Hippocampal formation (tissue), 2 donors: ENCODE measurements at places on chromosomes 4 and X.

GRCh38 chr4:2834001-2834921 lies 9.4 kb upstream of the ADD1 start:
- DNase-seq, result no peak

DNA sequence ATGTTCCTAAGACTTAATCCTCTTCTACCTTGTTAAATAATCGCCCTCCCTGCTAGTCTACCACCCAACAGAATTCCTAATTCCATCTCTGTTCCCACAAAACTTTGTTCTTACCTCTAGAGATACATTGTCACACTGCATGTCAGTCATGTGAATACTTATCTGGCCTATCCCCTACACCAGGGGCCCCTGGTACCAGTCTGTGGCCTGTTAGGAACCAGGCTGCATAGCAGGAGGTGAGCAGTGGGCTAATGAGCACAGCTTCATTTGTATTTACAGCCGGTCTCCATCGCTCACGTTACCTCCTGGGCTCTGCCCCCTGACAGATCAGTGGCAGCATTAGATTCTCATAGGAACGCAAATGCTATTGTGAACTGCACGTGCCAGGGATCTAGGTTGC lies 73.9 kb downstream of the APBB2 start:
- no peak for DNase-seq

DNA sequence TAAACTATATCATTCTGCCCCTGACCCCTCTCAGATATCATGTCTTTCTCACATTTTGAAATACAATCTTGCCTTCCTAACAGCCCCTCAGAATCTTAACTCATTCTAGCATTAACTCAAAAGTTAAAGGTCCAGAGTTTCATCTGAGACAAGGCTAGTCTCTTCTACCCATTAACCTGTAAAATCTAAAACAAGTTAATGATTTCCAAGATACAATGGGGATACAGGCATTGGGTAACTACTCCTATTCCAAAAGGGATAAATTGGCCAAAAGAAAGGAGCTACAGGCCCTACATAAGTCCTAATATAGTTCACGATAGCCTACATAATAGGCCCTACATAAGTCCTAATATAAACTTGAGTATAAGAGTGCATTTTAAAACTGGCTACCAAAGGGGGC lies 18.9 kb downstream of the ADH6 start:
- DNase-seq, result no peak

DNA sequence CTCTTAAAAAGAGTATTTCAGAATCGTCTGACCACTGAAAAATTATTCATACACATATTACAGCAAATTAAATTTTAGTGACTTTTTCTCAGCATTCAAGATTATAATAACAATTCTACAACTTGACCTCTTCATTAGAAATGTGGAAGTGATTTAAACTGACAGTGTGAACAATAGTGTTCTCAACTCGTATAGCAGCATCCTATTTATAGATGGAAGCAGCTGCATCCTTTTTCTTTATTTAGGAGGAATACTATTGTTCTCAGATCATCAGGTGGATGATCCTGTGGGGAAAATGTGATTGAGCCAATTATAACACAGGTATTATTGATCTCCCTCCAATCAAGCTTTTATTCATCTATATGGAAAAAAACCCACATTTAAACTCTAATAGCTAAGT lies 56.7 kb downstream of the RAPGEF2 start:
- DNase-seq, result no peak

GRCh38 chr4:155688860-155689259 lies 22.2 kb downstream of the GUCY1A1 start:
- no peak for DNase-seq

DNA sequence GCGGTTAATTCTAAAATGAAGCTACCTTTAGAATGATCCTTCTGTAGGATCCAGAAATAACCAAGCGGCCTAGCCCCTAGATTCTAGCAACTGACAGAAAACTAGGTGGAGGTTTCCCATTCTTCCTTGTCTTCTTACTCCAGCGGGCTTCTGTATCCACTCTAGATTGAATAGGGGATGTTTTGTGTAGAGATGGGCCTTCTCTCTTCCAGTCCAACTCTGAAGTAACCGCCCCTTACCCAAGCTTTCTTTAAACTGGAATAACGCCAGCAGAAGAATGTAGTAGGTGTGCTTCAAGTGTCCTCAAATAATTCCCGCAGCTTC lies 386 bp upstream of the TMEM184C start:
- no peak for DNase-seq

- DNase-seq, result no peak
Measured at GRCh38 chrX:38805432-38806389, 4.5 kb downstream of the MID1IP1 start.

DNA sequence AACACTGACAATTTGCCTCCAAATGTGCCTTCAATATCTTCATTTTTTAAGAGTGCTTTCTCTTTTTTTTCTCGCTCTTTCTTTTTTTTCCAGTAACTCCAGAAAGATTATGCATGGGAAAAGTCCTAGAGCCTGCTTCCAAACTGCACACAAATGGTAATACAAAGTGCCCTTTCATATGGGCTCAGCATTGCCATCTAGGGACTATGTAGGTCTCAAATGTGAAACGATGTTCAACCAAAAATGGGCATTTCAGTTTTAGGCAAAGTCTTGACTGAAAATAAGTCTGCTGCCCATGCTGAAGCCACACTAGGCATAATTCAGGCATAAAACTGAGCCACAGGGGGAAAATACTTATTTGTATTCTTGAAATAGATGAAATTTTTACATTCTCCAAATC lies 65.6 kb downstream of the SYNPO2 start:
- peak; percentile 61 for DNase-seq

- DNase-seq, result peak; percentile 0
Measured at GRCh38 chr4:106809076-106809475, 227.0 kb downstream of the DKK2 start.

DNA sequence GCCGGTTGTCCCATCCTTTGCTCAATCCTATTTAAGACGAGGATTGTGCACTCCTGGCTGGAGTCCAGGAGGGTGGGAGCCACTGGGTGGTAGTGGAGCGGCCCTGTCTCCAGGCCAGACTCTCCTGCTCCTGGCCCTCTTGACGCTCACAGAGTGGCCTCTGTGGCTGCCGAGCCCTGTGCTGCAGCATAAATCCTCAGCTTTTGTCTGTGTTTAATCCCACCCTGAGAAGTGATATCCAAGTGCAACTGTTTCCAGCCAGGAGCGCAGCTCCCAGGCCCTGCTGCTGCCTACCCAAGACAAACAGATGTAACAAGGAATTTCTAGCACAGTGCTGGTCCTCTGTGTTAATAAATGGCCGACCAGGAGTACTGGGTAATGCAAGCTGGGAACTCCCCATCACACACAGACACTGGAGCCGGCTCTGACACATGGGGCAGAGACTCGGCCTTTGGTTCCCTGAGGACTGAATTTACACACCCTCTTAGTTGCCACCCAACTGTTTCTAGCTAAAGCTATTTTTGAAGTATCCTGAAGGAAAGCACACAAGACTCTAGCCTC lies 85.3 kb downstream of the GATB start:
- no peak for DNase-seq

- no peak for DNase-seq
Measured at GRCh38 chrX:47817421-47817820, 19.3 kb upstream of the ZNF81 start.

DNA sequence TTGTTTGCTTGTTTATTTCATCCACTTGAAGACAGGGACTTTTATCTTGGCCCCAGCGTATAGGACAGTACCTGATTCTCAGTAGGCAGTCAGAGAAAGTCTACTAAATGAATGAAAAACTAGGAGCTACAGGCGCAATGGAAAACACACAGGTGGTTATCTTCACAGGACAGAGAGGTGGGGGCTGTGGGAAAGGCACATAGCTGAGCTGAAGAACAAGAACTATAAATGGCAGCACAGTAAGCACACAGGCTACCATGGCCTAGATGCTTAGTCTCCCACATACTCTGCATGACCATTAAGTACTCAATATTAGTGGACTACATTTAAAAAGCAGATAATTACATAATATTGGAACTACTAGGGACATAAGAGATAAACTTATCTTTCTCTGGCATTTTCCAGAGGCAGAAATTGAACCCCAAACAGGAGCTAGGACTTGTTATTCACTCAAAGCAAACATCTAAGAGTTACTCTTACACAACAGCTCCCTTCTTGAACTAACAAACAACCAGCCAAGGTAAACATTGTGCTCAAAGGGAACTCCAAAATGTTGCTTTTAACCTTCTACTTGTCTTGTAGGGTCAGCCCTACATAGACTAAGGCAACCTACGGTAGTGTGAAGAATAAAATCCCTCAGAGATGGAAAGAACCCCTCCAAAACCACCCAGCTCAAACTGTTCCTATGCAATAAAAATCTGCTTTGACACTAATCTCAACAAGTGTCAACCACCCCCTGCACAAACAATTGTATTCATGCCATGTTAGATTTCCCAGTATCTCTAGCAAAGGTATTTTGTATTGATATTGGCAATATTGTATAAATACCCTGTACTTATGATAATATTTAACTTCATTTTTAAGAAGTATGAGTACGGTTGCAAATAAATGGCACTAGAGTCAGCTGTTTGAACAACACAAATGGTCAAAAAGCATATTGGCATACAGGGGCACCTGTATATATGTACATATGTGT lies 593.6 kb downstream of the KLHL13 start:
- DNase-seq, result no peak

GRCh38 chr4:108620933-108621905 lies 843 bp downstream of the RPL34 start:
- no peak for DNase-seq

- no peak for DNase-seq
Measured at GRCh38 chr4:2832309-2832980, 11.2 kb upstream of the ADD1 start.

GRCh38 chr4:2354760-2355159 lies 63.7 kb downstream of the ZFYVE28 start:
- DNase-seq, result no peak

GRCh38 chr4:56662782-56663468 lies 18.2 kb downstream of the HOPX start:
- no peak for DNase-seq

GRCh38 chr4:146520896-146521540 lies 722 bp downstream of the SLC10A7 start:
- no peak for DNase-seq

- no peak for DNase-seq
Measured at GRCh38 chr4:111632641-111633151, 512.6 kb upstream of the FAM241A start.

- no peak for DNase-seq
Measured at GRCh38 chrX:2261831-2262667, 238.7 kb downstream of the DHRSX start.

GRCh38 chrX:64176876-64177275 lies 28.6 kb downstream of the AMER1 start:
- no peak for DNase-seq

GRCh38 chrX:121322159-121322558 lies 274.7 kb downstream of the GLUD2 start:
- no peak for DNase-seq

- peak; percentile 4 for DNase-seq
Measured at GRCh38 chrX:30275498-30275897, 28.6 kb downstream of the MAGEB1 start.

GRCh38 chrX:83008415-83008814 lies 499.7 kb upstream of the POU3F4 start:
- no peak for DNase-seq

GRCh38 chr4:98242063-98242462 lies 19.1 kb upstream of the RAP1GDS1 start:
- DNase-seq, result no peak

DNA sequence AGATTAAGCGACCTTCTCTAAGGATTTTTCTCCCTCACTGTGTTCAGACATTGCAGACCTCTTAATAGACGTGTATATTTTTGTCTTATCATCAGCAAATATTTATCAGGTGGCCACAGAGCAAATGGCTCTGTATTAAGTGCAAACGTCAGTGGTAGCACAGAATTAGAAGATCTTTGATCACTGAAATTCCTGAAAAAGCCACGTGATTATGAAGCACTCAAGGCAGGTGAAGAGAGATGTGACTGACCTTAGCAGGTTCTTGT lies 105.9 kb upstream of the TBC1D9 start:
- DNase-seq, result no peak

DNA sequence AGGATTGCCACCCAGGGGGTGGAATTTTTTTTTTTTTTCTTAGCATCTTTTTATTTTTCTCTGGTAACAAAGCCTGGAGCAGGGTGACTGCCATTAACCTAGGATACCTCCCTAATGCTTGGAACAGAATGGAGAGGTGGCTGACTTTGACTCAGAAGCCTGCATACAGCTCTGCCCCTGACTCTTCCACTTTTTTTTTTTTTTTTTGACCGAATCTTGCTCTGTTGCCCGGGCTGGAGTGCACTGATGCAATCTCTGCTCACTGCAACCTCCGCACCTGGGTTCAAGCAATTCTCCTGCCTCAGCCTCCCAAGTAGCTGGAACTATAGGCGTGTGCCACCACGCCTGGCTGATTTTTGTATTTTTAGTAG lies 341 bp upstream of the SLC2A9 start:
- no peak for DNase-seq

DNA sequence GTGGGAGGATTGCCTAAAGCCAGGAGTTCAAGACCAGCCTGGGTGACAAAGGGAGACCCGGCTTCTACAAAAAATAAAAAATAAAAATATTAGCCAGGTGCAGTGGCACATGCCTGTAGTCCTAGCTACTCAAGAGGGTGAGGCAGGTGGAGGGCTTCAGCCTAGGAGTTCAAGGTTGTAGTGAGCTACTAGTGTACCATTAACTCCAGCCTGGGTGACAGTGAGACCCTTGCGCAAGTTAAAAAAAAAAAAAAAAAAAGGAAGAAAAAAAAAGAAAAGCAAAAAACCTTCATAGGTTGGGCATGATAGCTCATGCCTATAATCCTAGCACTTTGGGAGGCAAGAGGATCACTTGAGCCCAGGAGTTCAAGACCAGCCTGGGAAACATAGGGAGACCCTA lies 5.8 kb downstream of the SCLT1 start:
- no peak for DNase-seq

- DNase-seq, result no peak
Measured at GRCh38 chr4:82886147-82886942, 4.6 kb downstream of the SEC31A start.

DNA sequence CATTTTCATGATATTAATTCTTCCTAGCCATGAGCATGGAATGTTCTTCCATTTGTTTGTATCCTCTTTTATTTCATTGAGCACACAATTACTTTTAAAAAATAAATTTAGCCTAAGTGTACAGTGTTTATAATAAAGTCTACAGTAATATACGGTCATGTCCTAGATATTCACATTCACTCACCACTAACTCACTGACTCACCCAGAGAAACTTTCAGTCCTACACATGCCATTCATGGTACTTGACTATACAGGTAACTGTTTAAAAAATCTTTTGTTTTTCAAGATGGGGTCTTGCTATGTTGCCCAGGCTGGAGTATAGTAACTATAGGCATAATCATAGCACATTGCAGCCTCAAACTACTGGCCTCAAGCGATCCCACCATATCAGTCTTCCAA lies 348.1 kb downstream of the RAPGEF2 start:
- no peak for DNase-seq
